ENCODE measurements at places on chromosomes 6 and 20. TPM values are rescaled to one million over a fixed set of nuclear protein-coding genes. Genes with fewer than 3 reads are reported as not detected.

The PSORS1C2 gene
- not detected for total RNA-seq

GRCh38 chr20:36836591-36837269 lies 39.2 kb upstream of the TLDC2 start:
- no peaks in the 10 kb centered on the region for H3K36me3 ChIP-seq
- H3K4me1 ChIP-seq: peaks cover 59% of the 10 kb centered on the region
- no peaks in the 10 kb centered on the region for H3K27me3 ChIP-seq

DNA sequence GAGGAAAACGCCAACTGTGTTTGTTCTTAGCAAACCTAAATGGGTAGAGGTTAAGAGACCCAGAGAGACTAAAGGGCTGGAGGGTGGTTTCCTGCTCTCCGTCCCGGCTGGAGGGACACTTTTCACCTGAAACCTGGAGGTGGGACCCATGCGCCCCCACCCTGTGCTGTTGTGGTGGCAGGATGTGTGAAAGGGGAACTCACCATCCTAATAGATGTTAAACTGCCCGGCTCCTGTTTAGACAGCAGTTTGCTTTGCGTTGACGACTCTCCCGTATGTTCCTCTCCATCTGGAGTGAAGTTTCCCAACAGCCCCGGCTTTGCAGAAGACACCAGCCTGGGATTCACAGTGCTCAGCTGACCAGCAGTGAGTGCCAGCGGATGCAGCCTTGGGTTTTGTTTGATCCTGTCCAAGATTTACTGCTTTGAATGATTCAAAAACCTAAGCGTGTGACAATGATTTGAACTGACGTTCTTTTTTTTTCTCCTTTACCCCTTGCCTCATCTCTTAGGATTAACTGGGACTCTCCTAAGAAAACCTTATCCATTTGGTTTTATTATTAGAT lies 66.0 kb downstream of the CDH4 start:
- H3K4me1 ChIP-seq: no peaks in the 10 kb centered on the region
- no peak overlapping the region for H3K27ac ChIP-seq
- no peak for DNase-seq
- H3K36me3 ChIP-seq: no peaks in the 10 kb centered on the region

The C6orf58 gene
- not detected for total RNA-seq

Data from tibial nerve (tissue), 4 donors.